NCI-H2081 (cell line): ENCODE measurements at places on chromosomes 2 and 18.

- DNase-seq = no peak
Measured at GRCh38 chr18:39523281-39523680, 1957.7 kb upstream of the CELF4 start.

DNA sequence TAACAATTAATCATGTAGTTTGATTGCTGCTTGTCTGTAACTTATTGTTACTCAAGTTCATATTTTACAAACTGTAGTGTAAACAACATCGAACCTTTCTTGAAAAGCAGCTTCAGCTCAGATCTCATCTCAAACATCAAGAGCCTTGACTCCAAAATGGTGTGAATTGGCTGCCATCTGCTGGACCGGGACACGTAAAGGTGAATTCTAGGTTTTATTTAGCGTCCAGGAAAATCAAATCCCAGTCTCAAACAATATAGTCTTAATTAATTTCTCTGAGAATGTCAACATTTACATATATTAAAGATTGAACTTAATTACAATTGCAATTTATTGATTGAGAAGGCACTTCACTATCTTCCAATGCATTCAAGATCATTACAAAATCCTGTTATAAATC is 453.0 kb downstream of the GALR1 start:
- DNase-seq = peak; percentile 76

GRCh38 chr18:79117385-79117784 is 48.2 kb downstream of the ATP9B start:
- DNase-seq = no peak

DNA sequence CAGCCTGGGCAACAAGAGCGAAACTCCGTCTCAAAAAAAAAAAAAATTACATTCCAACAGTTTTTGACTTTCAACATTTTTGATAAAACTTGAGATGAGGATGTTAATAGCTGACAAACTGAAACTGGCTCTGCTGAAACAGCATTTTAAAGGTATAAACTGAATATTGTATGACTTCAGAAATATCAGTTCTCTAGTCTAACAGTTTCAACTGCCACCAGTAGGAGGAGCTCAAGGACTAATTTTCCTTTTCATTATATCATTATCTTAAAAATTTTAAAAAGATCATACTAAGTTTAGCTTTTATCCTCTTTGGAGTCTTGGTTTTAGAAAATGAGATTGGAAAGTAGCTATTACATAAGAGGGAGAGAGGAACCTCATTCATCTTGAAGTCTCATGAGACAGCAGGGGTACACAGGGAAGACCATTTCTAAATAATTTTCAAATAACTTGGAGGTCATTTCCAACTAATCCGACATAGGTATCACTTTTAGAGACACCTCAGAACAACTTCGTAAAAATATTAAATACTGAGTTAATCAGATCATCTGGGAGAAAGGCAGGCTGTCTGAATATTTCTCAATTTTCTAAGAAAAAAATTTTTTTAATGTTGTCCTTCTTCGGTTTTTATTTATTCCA is 37.6 kb upstream of the MCM6 start:
- peak; percentile 23 for DNase-seq

- DNase-seq = no peak
Measured at GRCh38 chr2:148906124-148906523, 31.1 kb downstream of the KIF5C start.

DNA sequence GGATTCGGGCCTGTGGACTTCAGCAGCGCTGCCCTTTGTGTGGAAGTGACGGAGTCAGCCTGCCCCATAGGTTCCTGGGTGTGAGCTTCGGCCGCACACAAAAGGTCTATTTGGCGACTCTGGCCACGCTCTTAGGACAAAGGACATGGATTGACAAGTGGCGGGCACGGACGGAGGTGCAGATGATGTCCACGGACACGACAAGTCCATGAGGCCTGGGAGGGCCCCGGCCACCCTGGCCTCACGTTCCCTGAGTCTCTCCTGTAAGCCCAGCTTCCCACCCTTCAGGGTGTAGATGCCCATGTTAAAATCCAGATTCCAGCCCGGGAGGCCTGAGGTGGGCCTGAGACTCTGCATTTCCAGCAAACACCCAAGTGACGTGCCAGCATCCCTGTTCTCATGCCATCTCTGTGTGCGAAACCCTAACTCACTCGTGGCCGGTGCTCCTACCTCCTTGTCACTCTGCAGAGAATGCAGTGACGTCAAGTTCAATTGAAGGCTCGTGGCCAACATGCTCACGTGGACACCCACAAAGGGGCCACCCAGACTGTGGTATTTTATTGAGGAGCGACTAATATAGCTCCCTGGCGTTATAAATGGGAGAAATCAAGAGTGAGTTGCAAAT is 111.7 kb downstream of the RTP5 start:
- no peak for DNase-seq
